ENCODE measurements at places on chromosomes 3 and 15. TPM values are rescaled to one million over a fixed set of nuclear protein-coding genes. Genes with fewer than 3 reads are reported as not detected.

- no peak for DNase-seq
These were observed 3.2 kb upstream of the SCG3 start for GRCh38 chr15:51678096-51678495.

Gene GNAT1
- total RNA-seq: not detected

Gene GPR156
- total RNA-seq: 0.71 TPM

DNA sequence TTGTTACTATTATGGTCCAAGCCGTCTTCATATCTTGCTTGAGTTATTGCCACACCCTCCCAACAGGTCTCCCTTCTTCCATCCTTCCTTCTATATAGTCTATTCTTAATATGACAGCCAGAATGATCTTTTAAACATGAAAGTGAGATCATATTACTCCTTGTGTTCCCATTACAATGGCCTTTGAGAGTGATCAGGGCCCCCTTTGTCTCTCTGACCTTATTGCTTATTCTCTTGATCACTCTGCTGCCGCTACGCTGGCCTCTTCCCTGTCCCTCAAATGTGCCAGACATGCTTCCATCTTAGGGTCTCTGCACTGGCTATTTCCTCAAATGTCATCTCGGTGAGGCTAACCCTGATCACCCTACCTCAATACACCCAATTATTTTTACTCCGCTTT, 38.1 kb downstream of the UBE2E2 start:
- no peak for DNase-seq

DNA sequence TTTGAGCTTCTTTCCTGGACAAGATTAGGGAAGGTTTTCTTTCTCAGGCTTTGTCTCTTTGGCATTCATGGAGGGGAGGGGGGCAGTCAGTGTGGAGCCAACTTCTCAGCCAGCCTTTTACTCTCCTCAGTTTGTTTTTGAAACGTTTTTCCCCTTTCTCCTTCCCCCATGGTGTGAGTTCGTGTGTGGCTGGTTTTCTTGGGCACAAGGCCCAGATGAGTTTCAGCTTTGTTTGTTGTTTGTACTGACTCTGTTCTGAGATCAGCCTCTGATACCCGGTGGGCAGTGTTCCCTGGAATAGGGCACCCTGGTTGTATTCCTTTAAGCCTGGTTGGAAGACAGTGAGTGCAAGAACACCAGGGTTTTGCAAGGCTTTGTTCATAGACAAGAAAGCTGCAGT, 168.2 kb upstream of the RARB start:
- no peak for DNase-seq

DNA sequence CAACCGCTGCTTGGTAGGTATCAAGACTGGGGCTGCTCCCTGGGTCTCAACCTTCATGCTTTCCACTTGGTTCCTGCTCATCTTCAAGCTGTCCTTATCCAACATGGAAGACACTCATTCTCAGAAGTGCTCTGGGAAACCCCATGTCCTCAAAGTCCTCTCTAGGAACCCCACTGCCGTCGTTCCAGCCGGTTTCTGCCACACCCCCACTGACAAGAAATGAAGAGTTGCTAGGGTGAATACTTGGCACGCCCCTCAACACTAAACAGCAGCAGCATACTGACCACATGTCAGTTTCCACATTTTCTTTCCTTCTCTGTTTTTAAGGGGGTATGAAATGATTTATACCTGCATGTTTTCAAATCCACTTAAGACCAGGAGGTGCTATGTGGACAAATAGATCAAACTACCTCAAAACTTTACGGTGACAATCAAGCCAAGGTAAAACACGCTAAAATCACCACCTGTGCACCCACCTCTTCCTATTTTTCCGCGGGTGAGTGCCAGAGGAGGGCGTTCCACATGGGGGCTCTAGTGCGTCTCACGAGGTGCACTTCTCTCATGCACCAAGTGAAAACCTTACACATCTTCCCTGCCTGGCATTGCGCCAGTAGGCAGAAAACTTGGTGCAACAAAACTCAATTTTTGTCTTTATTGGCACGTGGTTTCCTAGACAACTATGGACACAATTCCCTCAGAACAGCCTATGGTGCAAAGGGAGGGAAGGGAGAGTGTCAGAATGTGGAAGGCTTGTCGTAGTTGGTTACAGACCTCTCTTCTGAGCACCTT, 125.1 kb downstream of the TJP1 start:
- DNase-seq: no peak

Data from posterior vena cava (tissue), 2 donors.